Activated naive CD4-positive, alpha-beta T cell treated with anti-CD3 and anti-CD28 coated beads, Interleukin-2, amount 10 ng/mL, durations not matched to agents 7 days and 5 days (primary cell): ENCODE measurements at places on chromosomes 6 and 20.

DNA sequence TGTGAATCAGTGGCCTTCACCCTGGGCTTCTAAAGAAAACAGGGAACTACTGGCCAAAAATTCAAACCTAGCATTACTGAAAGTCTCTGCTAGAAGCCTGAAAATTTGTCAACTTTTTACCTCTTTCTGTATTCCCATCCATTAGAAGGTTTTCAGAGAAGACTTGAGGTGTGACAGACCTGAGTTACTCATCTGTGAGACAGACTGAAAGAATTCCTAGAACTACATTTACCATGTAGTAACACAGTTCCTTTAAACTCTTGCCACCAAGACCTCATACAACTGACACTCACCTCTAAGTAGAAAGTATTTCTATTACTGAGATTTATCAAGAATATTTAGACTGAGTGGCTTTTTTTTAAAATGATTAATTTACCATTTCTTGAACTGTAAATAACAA, 4.5 kb downstream of the DPM1 start:
- no peaks in the 10 kb centered on the region for H3K27me3 ChIP-seq
- no peak overlapping the region for H3K4me3 ChIP-seq
- peaks cover 40% of the 10 kb centered on the region for H3K4me1 ChIP-seq
- H3K27ac ChIP-seq = no peak overlapping the region
- DNase-seq = no peak
- peaks cover 46% of the 10 kb centered on the region for H3K36me3 ChIP-seq

DNA sequence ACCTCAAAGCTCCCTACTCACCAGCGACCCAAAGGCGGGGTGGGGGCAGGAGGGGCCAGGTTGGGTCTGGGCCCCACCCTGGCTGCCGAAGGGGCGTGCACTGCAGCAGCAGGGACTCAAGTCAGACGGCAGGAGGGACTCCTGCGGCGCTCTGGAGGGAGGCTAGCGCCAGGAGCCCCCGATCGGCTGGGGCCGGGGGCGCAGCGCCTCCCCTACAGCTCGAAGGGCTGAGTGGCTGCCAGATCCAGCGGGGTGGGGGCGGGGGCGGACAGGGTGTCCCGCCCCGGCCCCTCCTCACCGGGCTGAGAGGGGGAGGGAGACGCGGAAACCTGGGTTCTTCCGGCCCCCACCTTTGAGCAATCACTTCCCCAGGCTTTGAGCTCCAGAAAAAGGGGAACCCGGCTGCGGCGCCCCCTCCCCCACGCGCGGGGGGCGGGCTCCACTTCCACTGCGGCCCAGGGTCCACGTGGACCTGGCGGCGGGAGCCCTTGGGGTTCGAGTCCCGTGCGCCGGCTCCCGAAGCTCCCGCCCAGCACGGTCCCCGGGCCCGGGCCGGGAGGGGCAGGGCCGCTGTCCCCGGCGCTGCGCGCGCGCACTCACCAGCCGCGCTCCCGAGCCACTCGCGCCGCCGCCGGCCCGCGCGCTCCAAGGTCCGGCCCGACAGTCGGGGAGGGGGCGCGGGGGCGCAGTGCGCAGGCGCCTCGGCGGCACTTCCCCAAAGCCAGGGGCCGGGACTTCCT, at the start of gene RGS19:
Gene RGS19 (minus strand): TSS at position 246 of the 740 bp plus-strand sequence. CDS start 2,632 bp downstream, outside the sequence.
- H3K27me3 ChIP-seq = peaks cover 38% of the 10 kb centered on the region
- peak within 1 kb of the TSS; percentile 92 for H3K27ac ChIP-seq
- DNase-seq = peak; percentile 85
- peak within 1 kb of the TSS; percentile 94 for H3K4me3 ChIP-seq

- no peaks in the 10 kb centered on the region for H3K4me1 ChIP-seq
- no peak overlapping the region for H3K27ac ChIP-seq
- H3K4me3 ChIP-seq = no peak overlapping the region
Observed at GRCh38 chr20:39263076-39263475, 300.9 kb downstream of the DHX35 start.

DNA sequence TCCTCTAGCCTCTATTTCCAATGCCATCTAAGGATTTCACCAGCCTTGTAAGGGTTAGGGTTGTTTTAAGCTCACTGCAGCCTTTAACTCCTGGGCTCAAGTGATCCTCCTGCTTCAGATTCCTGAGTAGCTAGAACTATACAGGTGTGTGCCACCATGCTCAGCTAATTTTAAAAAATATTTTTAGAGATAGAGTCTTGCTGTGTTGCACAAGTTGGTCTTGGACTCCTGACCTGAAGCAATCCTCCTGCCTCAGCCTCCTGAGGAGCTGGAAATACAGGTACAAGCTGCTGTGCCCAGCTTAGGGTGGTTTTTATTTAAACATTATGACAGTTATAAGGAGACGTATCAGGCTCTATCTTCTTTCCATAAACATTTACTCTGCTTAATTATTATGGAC, 26.5 kb downstream of the ANKRD6 start:
- no peak overlapping the region for H3K27ac ChIP-seq
- H3K4me1 ChIP-seq = no peaks in the 10 kb centered on the region
- H3K4me3 ChIP-seq = no peak overlapping the region
- H3K27me3 ChIP-seq = peaks cover under 1% of the 10 kb centered on the region
- no peaks in the 10 kb centered on the region for H3K36me3 ChIP-seq
- no peak for DNase-seq

DNA sequence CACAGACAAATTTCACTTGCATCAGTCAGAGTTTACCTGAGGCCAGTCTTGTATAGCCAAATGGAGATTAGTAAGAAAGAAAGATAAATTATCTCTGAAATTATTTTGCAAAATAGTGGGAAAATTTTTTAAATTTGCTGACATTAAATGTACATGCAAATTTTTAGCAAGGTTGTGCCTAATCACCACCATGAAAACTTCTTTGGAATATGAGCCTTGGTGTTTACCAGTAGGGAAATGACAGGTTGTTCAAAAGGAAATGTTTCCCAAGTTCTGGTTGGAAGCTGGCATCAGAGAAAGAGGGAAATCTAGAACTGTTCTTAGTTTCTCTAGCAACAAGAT, 34.4 kb upstream of the LOC128125822 start:
- no peaks in the 10 kb centered on the region for H3K4me1 ChIP-seq
- DNase-seq = no peak
- H3K27me3 ChIP-seq = peaks cover 35% of the 10 kb centered on the region
- H3K36me3 ChIP-seq = no peaks in the 10 kb centered on the region

- no peaks in the 10 kb centered on the region for H3K4me1 ChIP-seq
- no peak overlapping the region for H3K27ac ChIP-seq
- no peak overlapping the region for H3K4me3 ChIP-seq
- DNase-seq = no peak
- no peaks in the 10 kb centered on the region for H3K36me3 ChIP-seq
Observed at GRCh38 chr6:43698584-43699349, 11.2 kb upstream of the MRPS18A start.

DNA sequence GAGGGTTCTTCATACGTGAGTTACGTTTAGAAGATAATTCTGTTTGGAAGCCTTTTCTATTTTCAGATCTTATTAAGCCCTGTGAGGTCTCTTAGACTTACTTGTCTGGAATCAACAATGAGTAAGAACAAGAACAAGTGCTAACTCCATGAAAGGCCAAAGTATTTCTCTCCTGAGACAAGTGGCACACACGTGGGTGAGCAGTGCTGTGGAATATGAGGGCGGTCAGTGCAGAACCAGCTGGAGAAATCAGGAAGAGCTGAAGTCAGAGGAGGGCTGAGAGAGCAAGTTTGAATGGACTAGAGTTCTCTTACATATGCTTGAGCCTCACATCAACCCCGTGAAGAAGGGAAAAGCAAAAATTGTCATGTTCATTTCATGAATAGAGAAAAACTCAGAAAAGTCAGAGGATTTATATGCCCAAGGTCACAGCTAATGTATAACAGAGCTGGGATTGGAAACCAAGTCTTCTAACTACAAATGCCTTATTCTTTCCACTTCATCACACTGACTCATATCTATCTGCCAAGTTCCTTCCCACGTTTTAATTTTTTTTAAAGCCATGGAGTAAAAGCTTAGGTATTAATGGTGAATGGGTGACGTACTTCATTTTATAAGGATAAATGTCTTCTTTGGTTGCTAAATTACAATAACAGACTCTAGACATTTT, 201.3 kb upstream of the DTNBP1 start:
- H3K4me3 ChIP-seq = no peak overlapping the region
- H3K36me3 ChIP-seq = no peaks in the 10 kb centered on the region
- peaks cover 9% of the 10 kb centered on the region for H3K27me3 ChIP-seq
- DNase-seq = no peak
- no peaks in the 10 kb centered on the region for H3K4me1 ChIP-seq
- no peak overlapping the region for H3K27ac ChIP-seq

- no peak overlapping the region for H3K4me3 ChIP-seq
- no peaks in the 10 kb centered on the region for H3K4me1 ChIP-seq
- no peaks in the 10 kb centered on the region for H3K36me3 ChIP-seq
- H3K27ac ChIP-seq = no peak overlapping the region
Observed at GRCh38 chr20:41927655-41928054, 309.5 kb upstream of the CHD6 start.
